Amygdala (tissue), 56 donors: ENCODE measurements at places on chromosomes 11 and 22.

DNA sequence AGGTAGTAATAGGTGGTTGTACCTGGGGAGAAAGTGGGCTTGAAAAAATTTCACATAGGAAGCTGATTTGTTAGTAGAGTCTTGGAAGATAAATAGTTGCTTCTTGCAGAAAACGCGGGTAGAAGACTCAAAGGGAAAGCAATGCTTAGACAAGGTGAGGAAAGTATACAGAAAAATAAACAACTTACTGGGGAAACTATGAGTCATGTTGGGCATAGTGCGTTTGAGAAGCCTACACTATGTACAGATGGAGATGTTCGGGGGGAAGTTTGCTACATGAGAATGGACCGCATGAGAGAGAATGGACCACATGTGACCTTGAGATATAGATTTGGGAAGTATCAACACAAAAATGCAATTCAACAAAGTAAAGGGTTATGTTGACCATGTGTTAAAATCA, 86.7 kb upstream of the DDI1 start:
- DNase-seq = no peak

GRCh38 chr22:32482708-32483107, 8.1 kb downstream of the FBXO7 start:
- DNase-seq = no peak

DNA sequence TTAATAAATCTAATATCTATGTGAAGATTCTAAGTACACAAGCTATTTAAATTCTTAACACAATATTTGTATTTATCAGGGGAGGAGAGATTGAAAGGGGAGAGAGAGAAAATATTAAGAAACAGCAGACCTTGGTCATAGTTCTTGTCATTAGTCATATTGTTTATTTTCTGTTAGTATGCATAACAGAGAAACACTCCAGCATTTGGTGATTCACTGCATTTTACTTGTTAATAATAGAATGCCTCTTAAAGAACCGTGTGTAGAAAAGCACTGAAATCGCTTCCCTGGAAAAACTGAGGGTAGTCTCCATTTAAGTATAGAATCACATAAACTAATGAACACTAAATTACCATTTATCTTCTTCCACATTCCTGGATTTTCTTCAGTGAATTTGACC, 122.7 kb upstream of the TRPC6 start:
- DNase-seq = no peak

GRCh38 chr11:111930472-111930871, 6.7 kb upstream of the DIXDC1 start:
- no peak for DNase-seq

- DNase-seq = no peak
Observed at GRCh38 chr22:47130883-47131631, 368.6 kb downstream of the TBC1D22A start.

- no peak for DNase-seq
Observed at GRCh38 chr11:67369801-67370284, 3.6 kb downstream of the CLCF1 start.

- no peak for DNase-seq
Observed at GRCh38 chr11:118263112-118263511, 985 bp downstream of the MPZL2 start.

DNA sequence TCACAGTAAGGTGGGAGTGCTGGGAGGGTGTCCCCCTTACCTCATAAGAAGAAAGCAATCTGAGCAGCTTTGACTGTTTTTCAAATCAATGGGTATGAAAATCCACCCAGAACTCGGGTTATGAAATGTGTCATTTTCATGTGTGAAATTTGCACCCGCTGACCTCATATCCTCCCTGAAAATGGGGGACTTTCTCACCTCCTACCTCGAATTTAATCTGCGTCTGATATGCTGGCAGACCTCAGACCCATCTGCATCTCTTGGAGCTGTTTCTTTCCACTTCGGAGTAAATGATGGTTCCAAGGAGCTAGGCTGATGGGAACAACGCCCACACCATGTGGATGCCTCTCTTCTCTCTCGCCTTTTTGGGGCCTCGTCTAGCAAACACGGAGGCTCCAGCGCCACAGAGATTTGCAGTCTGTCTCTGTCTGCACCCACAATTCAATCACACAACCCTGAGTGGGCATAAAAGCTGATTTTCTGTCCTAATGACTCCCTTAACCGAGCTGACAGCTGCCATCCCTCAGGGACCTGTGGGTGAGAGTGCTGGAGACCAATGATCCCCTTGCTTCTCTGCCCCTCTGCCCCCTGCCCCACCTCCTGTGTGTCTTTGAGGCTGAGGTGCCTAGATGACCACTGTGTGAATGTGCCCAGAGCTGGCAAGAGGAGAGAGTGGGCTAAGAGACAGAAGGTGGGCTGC, 71.0 kb downstream of the TRIM29 start:
- no peak for DNase-seq

DNA sequence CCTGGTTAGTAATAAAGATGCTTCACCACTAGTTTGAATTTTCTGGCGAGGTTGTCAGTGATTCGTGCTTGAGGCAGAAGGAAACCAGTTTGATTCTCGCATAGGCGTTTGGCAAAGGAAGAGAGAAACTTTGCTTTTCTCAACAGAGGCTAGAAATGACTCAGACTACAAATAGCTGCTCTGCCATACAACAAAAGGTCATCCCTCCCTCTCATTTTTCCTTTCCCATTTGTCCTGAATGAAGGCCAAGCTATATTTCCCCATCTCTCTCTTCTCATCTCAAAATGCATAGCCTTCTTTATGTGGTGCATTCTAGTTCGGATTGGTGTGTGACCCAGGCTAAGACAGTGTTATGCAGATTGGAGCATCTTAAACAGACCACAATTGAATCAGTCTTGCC, 741.4 kb downstream of the NTM start:
- no peak for DNase-seq

GRCh38 chr22:28999919-29000556, 61.6 kb downstream of the C22orf31 start:
- DNase-seq = no peak

- no peak for DNase-seq
Observed at GRCh38 chr11:120184371-120184945, 26.4 kb upstream of the OAF start.

GRCh38 chr22:50162391-50162956, 8.1 kb upstream of the PANX2 start:
- no peak for DNase-seq

DNA sequence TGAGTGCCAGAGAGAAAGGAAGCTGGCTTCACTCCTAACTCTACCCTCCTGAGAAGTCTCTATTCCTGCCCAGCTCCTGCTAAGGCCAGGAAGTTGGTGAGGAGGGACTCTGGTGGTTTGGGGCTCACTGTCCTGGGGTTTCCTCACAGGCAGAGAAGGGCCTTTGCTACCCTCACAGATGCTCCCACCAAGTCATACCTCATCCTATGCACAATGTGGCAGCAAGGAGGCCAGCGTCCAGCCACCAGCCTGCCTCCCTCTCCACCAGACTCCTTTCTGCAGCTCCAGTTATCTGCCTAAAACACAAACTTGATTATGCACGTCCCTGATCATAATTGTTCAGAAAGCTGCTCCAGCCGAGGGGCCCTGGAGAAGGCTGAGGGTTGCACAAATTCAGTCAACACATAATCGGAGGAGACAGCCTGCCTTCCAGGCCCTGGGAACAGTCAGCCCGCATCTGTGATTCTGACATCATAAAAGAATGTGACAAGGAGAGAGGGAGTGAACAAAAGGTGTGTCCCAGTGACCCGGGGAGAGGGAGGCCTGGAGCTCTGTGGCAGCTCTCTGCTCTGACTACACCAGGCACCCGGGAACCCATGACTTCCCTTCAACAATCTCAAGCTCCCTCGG, 28.8 kb downstream of the DKK3 start:
- no peak for DNase-seq

GRCh38 chr11:19698493-19699292, 13.9 kb upstream of the NAV2 start:
- no peak for DNase-seq

GRCh38 chr11:36229091-36229705, 60.0 kb downstream of the COMMD9 start:
- DNase-seq = no peak

- DNase-seq = no peak
Observed at GRCh38 chr11:44758983-44759382, 32.2 kb downstream of the TSPAN18 start.

- DNase-seq = no peak
Observed at GRCh38 chr11:124176925-124177715, 6.0 kb upstream of the OR10D3 start.

GRCh38 chr11:120074076-120074475, 63.8 kb downstream of the TRIM29 start:
- DNase-seq = no peak

DNA sequence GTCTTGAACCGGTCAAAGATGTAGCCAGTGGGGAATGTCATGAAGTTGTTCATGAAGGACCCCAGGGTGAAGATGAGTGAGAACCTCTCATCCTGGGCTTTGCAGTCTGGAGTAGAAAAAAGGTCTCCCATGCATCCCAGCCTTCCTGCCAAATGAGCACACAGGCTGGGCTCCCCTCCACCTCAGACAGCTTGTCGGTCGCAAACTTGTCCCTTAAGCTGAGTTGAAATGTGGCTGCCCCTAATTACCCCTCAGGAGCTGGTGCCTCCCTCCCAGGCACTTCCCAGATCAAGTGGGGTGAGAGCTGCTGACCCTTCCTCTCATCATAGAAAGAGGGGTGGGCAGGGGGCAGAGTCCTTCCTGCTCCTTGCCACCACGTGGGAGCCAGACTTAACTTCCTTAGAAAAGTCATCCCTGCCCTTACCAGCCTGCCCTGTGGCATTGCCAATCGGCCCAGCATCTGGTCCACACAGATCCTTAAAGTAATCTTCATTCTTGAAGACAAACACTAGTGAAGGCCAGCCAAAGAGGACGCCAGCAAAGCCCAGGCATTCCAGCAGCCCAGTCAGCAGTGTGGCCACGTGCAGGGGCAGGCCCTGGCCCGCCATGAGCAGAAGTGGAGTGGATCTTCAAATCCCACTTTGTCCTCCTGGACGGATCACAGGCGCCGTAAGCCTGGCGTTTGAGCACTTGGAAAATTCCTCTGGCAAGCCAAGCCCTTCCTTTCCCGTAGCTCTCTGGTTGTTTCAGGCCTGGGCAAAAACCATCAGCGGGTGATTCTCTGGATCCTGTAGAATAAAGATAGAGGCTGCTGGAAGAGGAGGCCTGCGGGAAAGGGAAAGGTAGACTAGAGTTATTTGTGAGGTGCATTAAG, 1.1 kb downstream of the SLC43A3 start:
- DNase-seq = no peak

GRCh38 chr11:101264306-101264705, 134.7 kb upstream of the PGR start:
- DNase-seq = no peak

- no peak for DNase-seq
Observed at GRCh38 chr11:76824980-76825725, 35.6 kb upstream of the ACER3 start.

- DNase-seq = no peak
Observed at GRCh38 chr11:60991457-60991856, 20.0 kb downstream of the CD6 start.

DNA sequence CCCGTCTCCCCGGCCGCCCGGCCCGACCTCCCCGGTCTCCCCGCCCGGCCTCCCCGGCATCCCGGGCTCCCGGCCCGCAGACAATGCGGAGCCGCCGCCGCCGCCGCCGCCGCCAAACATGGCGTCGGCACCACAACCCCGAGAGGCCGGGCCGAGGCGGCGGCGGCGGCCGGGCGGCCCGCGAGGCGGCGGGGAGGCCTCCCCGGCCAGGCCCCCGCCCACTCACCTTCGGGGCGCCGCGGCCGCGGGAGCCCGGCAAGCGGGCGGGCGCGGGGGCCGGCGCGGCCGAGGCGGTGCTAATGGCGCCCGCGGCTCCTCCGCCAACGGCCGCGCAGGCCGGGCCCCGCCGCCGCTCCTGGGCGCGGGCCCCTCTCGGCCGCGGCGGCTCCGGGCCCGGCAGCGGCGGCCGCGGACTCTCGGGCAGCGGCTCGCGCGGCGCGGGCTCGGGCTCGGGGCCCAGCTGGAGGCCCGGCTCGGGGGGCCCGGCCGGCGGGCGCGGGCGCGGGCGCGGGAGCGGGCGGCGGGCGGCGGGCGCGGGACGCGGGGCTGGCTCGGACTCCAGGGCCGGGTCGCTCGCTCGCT, 311 bp downstream of the BRD1 start:
- DNase-seq = no peak

DNA sequence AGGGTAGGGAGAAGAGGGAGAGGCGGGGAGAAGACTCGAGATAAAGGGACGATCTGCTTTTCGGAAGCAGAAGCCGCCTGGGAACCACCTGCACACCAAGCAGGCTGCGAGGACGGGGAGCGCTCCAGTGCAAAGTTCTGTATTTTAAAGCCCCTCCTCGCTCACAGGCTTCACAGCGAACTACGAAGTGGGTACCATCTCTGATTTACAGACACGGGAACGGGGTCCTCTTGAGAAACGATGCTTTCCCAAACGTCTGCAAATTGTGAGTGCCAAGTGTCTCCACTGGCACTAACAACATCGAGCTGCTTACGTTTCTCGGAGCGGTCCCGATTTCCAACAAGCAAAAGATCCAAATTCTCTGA, 700 bp upstream of the STX3 start:
- no peak for DNase-seq

DNA sequence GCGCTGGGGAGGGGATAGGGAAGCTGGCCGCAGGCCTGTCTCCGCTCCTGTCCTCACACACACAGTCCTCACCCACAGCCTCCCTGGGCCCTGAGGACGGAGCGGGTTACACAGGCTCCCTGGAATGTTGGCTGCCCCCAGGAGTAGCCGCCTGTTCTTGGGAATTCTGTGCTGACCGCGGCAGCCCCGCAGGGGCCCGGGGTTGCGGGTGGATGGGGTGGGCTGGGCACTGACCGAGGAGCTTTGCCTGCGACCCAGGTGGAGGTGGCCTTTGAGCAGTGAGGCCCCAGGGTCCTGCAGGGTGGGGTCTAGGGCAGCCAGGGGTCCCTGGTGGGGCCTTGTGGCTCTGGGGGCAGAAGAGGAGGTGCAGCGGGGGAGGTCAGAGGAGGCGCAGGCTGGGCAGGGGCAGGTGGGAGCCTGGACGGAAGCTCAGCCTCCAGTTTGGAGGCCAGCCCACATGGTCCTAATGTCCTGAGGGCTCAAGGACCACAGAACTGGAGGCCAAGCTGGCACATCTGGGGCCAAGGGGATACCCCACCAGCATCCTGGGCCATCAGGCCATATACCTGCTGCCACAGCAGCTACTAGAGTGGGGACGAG, 6.6 kb upstream of the MRGPRG start:
- no peak for DNase-seq

DNA sequence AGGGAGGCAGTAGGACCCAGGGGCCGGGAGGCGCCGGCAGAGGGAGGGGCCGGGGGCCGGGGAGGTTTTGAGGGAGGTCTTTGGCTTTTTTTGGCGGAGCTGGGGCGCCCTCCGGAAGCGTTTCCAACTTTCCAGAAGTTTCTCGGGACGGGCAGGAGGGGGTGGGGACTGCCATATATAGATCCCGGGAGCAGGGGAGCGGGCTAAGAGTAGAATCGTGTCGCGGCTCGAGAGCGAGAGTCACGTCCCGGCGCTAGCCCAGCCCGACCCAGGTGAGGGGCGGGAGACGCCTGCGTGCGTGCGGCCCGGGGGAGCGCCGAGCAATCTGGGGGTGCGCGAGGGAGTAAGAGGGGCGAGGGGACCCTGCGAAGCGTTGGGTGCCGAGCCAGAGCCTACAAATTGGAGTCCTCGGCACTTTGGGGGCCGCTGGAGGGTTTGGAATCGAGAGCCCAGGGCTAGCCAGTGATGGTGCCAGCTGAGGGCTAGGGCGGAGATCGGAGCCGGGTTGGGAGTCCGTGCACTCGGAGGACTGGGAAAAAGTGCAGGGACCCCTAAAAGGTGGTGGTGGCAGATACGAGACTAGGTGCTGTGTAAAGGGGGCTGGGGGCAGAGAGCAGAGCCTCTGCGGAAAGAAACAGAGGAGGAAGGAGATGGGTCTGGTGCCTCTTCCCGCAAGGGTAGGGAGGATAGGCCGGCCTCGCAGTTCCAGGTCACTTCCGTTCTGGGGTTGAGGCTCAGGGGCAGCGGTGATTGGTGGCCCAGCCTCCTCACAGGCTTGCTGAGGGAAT, at the start of gene SERPINH1:
Gene SERPINH1, plus strand, starts transcription at position 206 of the 788 bp plus-strand sequence. CDS start 4,097 bp downstream, outside the sequence.
- DNase-seq = peak; percentile 36
